NCI-H2171 (cell line): ENCODE measurements at places on chromosomes 3 and 15.

DNA sequence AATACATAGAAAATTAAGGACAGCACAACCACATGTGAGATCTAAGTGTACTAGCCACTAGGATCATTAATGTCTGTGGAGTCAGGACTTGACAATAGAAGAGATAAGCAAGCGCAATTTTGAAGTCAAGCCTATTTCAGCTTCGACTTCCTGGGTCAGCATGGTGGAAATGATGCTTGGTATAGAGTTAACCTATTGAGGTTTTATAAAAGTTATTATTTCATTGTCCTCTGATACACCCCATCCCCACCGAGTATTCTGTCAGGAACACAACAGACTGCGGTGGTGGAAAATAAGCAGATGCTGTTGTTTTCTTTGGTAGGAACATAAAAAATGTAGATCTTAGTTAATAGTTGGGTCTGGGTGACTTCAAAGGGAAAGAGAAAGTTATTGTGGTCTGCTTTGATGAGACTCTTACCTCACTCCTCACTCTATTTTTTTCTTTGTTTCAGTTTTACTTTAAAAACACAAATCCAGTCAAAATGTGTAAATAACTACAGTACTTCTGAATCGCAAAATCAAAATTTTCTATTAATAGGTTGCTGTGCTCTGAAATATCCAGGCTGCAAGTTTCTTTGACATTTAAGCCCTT is 82.1 kb downstream of the IL5RA start:
- no peak for DNase-seq

- DNase-seq = peak; percentile 24
Observed at GRCh38 chr15:27679731-27680471, 419.2 kb downstream of the OCA2 start.

DNA sequence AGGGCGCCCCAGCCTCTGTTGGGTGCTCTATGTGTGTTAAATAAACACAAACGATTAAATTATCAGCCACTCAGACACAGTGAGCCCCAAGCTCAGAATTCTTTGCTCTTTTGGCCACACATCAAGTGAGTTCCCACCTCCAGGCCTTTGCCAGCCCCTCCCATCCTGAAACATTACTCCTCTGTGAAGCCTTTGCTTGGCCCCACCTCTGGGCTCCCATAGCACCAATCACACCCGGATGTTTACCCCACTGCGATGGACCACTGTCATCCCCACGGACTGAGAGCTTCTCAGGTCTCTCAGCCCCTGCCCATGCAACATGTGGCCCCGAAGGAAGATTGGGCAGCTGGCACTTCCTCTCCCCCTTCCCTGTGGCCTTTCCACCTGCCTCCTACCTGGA is 85.1 kb downstream of the NUP210 start:
- DNase-seq = no peak

- no peak for DNase-seq
Observed at GRCh38 chr3:184081116-184081830, 15.6 kb upstream of the HTR3E start.

DNA sequence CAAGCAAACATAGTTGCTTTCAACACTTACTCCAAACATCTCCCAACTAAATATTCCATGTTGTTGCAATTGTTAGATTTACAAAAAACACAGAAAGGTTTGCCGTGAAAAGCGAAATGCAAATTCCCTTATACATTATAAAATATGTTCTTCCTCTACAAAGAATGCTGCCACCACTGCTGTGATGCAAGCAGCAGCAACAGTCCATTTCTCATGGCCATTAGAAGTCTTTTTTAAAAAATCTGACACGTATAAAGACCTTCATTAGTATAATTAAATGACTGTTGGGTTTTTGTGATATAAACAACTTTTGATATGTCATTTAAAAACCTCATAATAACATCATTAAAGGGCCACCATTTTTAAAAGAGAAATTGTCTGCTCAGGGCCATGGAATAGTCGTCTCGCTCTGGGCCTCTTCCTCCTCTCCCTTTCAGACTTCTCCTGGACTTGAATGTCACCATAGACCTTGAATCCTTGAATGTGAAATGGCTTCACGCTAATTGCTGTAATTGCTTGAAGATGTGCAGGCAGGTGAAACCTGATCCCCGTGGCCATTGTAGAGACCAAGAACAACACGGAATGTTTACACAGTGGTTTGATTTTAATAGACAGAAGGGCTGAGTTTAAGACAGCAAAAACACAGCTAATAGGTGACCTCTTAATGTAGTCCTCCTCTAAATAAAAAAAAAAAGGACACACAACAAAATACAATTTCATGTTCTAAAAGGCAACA is 450.4 kb downstream of the FOXP1 start:
- peak; percentile 32 for DNase-seq

DNA sequence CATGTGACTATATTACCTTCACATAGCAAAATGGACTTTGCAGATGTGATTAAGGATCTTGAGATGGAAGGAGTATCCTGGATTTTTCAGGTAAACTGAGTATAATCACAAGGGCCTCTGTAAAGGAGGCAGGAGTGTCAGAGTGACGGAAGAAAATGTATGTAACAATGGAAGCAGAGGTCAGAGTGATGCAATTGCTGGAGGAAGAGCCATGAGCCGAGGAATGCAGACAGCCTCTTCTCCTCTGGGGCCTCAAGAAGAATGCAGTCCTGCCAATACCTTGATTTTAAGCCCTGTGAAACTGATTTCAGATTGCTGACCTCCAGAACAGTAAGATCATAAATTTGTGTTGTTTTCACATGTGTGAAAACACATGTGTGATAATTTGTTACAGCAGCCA is 15.1 kb downstream of the HEMK1 start:
- DNase-seq = no peak
